ENCODE measurements at places on chromosomes 2 and 18.

- DNase-seq: no peak
Measured at GRCh38 chr2:48940606-48941005, 185.1 kb upstream of the LHCGR start.

DNA sequence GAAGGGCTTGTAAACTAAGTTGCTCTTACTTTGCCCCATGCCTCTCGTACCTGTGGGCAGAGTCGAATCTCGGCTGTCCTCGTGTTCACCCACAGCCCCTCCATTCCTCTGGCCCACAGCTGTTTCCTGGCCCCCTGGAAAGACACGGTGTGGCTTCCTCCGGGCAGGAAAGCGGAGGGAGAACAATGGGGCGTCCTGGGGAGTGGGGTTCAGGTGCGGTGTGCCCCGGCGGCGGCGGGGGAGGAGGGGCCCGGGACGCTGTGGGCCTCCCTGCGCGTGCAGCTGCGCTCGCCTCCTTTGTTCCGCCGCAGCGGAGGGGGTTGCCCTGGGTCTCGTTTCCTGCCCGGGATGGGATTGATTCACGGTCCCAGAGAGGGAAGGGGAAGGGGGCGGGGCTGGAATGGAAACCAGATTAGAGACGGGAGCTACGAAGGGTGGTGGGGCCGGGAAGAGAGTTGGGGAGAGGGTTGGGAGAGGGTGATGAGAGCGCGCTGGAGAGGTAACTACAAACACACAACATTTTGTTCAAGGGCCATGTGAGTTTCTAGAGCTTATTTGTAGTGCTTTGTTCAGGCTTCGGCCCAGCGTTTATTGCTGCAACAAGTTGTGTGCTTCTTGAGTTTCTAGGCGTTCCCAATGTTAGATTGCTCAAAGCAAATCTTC lies 796 bp downstream of the MYO1B start:
- DNase-seq: no peak

GRCh38 chr2:13584020-13584419 lies 867.3 kb downstream of the TRIB2 start:
- DNase-seq: no peak

- DNase-seq: no peak
Measured at GRCh38 chr2:186887107-186888090, 38.4 kb upstream of the ZSWIM2 start.
